ENCODE measurements at places on chromosomes 13 and 19.

- no peak for DNase-seq
Observed at GRCh38 chr13:63107179-63107943, 1691.7 kb upstream of the PCDH20 start.

DNA sequence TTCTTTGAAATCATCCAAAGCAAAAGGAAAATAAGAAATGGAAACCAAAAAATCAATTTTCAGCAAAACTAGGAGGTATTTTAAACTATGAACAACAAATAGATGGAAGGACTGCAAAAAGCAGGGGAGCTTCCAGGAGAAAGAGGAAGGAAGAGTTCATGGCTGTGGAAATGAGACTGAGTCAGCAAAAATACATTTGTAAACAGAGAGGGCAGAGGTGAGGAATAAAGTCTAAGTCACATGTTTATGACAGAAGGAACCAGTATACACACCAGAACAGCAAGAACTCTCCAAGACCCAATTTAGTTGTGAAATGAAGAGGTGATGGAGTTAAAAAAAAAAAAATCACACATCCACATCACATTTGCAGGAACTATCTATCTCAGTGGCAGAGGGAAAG, 69.6 kb downstream of the RNASEH2B start:
- no peak for DNase-seq

GRCh38 chr13:66139250-66139649, 1090.9 kb downstream of the PCDH9 start:
- no peak for DNase-seq

GRCh38 chr13:99911965-99912566, 59.5 kb downstream of the ZIC5 start:
- no peak for DNase-seq

GRCh38 chr19:12733369-12734214, 892 bp downstream of the TRIR start:
- peak; percentile 26 for DNase-seq

DNA sequence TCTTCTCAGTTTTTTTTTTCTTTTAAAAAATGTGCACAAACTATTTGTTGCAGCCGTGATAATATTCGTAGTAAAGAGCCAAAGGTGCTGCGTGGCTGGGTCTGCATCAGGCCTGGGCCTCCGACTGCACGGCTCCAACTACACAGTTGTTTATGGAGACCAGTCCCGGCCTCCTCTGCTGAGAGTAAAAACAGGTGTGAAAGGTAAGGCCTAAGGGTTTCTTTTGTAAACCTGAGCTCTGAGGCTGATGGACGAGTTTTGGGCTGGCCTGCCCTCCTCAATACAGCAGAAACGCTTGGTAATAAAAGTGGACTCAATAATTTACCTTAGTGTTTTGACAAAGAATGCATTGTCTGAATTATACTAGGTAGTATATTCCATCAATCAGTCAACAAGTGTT, 3.9 kb downstream of the MBNL2 start:
- DNase-seq: no peak

DNA sequence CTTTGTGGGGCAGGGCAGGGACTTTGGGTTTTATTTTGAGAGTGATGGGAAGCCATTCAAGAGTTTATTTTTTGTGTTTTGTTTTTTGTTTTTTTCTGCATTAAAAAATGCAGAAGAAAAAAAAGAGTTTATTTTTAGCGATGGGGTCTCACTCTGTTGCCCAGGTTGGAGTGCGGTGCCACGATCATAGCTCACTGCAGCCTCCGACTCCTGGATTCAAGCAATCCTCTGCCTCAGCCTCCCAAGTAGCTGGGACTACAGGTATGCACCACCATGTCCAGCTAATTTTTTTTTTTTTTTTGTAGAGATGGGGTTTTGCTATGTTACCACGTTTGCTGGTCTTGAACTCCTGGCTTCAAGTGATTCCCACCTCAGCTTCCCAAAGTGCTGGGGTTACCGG, 12.5 kb upstream of the CA11 start:
- no peak for DNase-seq

GRCh38 chr19:41569481-41570150, 6.3 kb upstream of the CEACAM21 start:
- DNase-seq: no peak

DNA sequence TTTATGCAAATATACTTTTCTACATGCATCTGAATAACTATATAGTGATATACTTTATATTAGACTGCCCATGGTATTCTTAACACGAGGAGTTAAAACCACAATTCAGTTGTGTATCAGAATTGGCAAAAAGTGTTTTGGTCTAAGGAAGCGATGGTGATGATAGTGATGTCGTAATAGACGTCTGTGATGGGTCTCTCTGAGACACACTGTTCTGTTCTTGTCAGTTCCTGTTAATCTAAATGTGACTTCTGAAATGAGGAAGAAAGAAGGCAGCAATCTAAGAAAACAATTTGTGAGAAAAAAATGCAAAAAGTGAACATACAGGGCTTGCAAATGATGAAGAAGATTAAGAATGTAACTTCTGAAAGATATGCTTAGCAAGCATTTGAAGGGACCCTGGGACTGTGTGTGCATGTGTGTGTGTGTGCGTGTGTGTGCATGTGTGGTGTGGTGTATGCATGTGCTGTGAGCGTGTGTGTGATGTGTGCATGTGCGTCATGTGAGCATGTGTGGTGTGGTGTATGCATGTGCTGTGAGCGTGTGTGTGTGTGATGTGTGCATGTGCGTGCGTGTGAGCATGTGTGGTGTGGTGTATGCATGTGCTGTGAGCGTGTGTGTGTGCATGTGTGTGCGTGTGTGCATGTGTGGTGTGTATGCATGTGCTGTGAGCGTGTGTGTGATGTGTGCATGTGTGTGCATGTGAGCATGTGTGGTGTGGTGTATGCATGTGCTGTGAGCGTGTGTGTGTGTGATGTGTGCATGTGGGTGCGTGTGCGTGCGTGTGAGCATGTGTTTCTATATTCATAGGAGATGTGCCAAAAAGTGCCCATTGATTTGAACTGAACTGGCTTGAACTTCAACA, 131.8 kb downstream of the IRS2 start:
- no peak for DNase-seq

DNA sequence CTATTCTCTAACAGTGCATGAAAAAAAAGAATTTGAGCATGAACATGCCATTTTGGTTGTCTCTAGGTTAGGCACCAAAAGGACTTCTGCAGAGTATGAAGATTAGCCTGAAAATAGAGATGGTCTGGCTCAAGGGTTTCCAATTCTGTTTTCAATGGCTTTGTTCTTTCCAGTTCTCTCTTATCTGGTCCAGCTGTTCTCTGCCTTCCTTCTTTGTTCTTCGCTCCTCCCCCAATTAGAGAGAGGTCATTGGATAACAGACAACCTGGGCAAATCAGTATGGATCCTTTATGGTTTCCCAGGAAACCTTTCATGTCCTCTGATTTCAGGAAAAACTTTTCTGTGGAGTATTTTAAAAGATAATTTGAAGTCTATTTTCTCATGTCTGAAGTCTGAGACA, 623.4 kb downstream of the PCDH17 start:
- no peak for DNase-seq

DNA sequence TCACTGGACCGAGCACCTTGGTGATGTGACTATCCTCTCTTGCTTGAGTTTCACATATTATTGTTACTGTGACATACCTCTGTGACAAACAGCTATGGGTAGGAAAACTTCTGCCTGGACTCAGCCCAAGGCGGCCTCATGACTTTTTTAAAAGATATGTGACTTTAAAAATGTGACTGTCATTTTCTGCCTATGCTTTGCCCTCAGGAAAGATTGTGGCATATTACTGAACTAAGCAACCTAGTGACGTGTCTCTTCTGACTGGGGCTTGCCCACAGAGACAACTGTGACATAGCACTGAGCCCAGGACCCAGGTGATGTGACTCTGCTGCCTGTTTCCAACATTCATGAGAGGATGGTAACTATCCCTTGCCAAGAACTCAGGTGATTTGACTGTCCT, 84.8 kb downstream of the ZNF728 start:
- DNase-seq: no peak

DNA sequence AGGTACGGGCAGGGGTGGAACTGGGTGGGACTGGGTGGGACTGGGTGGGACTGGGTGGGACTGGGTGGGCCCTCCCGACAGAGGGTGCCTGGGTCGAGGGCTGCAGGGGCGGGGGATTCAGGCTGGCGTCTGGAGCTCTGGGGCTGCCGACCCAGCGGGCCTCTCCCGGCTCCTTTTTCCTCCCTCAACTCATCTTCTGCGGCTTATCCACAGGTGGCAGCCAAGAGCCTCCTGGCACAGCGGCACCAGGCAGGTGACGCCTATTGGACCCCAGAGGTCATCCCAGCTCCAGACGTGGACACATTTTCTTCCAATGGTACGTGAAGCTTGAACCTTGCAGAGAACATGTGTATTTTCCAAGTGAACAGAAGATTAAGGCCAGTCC, 533 bp downstream of the ZNF544 start:
- no peak for DNase-seq

- DNase-seq: peak; percentile 72
Observed at GRCh38 chr19:3721131-3721886, 13.1 kb downstream of the TJP3 start.
